ENCODE measurements at places on chromosomes 3 and 15.

- no peak for DNase-seq
These were observed 215.9 kb upstream of the CTDSPL start for GRCh38 chr3:37645517-37646380.

- peak; percentile 89 for DNase-seq
These were observed 13.4 kb downstream of the SEC62 start for GRCh38 chr3:169980055-169980454.

GRCh38 chr3:39447637-39448483, 19.6 kb upstream of the MOBP start:
- DNase-seq: peak; percentile 79

- no peak for DNase-seq
These were observed 23.9 kb downstream of the EIF1B start for GRCh38 chr3:40333416-40333815.

DNA sequence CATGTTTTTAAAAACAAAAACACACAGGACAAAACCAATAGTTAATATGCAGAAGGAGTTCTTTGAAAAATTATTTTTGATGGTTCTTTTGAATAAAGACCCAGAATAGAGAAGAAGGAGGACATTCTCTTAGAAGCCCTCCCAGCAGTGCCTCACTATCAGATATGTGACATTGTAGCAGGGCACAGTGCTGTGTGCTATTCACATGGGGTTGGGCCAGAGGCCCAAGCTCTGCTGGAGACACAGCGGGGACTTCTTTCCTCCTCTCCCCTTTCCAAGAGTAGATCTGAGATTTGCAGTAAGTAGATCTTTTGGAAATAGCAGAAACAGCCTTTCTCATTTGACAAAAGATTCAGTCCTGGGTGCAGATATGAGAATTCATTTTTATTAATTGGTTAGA, 6.3 kb downstream of the GYG1 start:
- no peak for DNase-seq

DNA sequence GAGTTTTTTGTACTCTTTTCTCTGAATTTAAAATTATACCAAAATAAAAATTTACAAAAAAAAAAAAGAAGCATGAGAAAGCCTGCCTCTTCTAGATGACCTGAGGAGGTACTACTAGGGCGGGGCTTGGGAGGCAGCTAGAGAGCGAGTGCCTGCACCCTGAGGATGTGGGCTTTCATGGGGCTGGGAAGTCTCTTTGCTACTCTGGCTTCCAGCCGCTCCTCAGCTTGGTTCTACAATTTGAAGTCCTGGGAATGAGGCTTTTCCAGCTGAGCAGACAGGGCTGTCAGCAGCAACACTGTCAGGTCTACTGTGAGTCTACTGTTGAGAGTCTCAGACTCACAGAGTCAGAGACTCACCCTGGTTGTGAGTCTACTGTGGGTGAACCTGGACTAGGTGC, 8.2 kb upstream of the PSTPIP1 start:
- no peak for DNase-seq

DNA sequence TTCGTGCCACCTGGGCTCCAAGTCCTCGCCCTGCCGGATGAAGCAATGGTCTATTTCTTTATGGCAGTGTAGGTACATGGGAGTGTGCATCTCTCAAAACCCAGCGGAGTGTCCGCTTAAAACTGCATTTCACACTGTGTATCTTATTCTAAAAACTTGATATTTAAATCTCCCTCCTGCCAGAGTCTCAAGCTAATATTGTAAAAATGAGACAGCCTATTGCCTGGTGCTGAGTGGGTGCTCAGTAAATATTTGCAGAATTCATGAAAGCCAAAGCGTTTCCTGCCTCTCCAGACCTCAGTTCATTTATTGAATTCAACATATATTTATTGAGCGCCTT, 330 bp upstream of the TBC1D2B start:
- no peak for DNase-seq
